ENCODE measurements at places on chromosomes 4 and X.
A peak's percentile ranks its signal among the peaks of the same experiment; 100 is the strongest.

DNA sequence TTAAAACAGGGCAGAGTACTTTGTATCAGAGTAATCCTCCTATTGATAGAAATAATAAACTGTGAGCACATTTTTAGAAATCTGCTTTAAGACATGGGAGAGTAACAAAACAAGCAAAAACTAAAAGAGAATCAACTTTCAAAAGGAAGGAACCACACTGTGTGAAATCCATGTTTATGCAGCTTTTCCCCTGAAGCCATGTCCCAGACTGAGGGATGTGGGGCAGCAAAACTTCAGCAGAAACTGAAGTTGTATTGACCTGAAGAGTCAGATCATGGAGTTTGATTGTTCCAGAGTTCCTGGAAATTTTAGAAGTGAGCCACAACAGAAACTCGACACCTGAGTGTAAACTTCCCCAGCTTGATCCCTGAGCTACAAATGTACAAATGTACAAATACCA, 53.2 kb downstream of the COMMD8 start:
- no peak overlapping the region for H3K4me3 ChIP-seq
- no peaks in the 10 kb centered on the region for H3K36me3 ChIP-seq
- DNase-seq: no peak
- H3K27ac ChIP-seq: no peak overlapping the region
- peaks cover 16% of the 10 kb centered on the region for H3K4me1 ChIP-seq
- no peaks in the 10 kb centered on the region for H3K27me3 ChIP-seq

GRCh38 chr4:108742451-108743420, 20.1 kb downstream of the ETNPPL start:
- no peaks in the 10 kb centered on the region for H3K27me3 ChIP-seq
- H3K4me1 ChIP-seq: no peaks in the 10 kb centered on the region
- H3K27ac ChIP-seq: no peak overlapping the region
- H3K4me3 ChIP-seq: no peak overlapping the region

GRCh38 chr4:110514889-110515479, 39.0 kb downstream of the ENPEP start:
- H3K36me3 ChIP-seq: no peaks in the 10 kb centered on the region
- no peak overlapping the region for H3K4me3 ChIP-seq
- H3K4me1 ChIP-seq: no peaks in the 10 kb centered on the region
- peak; percentile 69 for DNase-seq

- H3K27ac ChIP-seq: no peak within 1 kb of the TSS
- H3K36me3 ChIP-seq: no peaks in the 10 kb centered on the region
- H3K4me1 ChIP-seq: peaks cover 4% of the 10 kb centered on the region
- H3K4me3 ChIP-seq: peak within 1 kb of the TSS; percentile 87
- peak; percentile 69 for DNase-seq
Observed at GRCh38 chr4:147480891-147481576, at the start of gene EDNRA. Gene EDNRA (plus strand): TSS chr4:147481097. CDS start chr4:147485682, 4,585 bp downstream.

GRCh38 chrX:22037911-22038537, 5.9 kb downstream of the PHEX start:
- H3K4me3 ChIP-seq: no peak overlapping the region
- H3K27me3 ChIP-seq: no peaks in the 10 kb centered on the region
- peaks cover 13% of the 10 kb centered on the region for H3K4me1 ChIP-seq
- DNase-seq: no peak
- H3K36me3 ChIP-seq: no peaks in the 10 kb centered on the region

GRCh38 chr4:25310803-25311166, 1.8 kb upstream of the ZCCHC4 start:
- H3K4me1 ChIP-seq: no peaks in the 10 kb centered on the region
- no peaks in the 10 kb centered on the region for H3K27me3 ChIP-seq
- H3K36me3 ChIP-seq: no peaks in the 10 kb centered on the region
- DNase-seq: no peak

DNA sequence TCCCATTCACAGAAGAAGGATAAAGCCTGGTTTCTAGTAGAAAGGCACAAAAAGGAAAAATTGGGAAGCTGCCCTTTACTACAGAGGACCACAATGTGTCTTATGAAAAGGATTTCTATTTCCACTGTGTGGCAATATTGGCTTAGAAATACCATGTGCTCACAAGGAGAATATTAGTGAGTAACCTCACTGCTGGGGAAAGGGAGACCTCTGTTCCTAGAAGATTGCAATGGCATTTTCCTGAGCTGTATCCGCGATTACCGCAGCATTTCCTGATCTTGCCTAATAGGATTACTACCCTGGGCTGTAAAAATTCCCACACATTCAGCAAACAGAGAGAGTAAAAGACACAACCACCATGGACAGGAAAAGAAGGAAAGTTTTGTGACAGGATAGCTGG, 308.8 kb upstream of the TECRL start:
- H3K36me3 ChIP-seq: 0 out of 2 replicates have a peak, but pooled peaks cover 4% of the 10 kb centered on the region
- no peak overlapping the region for H3K27ac ChIP-seq
- DNase-seq: peak; percentile 45
- no peak overlapping the region for H3K4me3 ChIP-seq
- peaks cover 9% of the 10 kb centered on the region for H3K4me1 ChIP-seq
- H3K27me3 ChIP-seq: no peaks in the 10 kb centered on the region

DNA sequence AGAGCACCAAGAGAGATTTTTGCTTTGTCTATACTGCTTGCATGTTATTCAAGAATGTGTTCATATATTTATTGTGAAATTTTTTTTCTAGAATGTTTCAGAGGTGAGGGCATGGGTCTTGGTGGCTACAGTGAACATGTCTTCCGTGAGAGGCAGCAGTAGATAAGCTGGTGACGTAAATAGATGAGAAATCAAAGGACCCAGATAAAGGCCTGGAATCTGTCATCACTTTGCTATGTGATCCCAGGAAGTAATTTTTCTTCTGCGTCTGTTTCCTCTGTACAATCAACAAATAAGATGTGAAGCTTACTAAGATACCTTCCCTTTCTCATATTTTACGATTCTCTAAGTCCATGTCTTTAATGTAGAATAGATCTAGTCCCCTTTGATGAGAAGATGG, 129.1 kb downstream of the COL4A6 start:
- no peak overlapping the region for H3K27ac ChIP-seq
- H3K36me3 ChIP-seq: no peaks in the 10 kb centered on the region
- H3K27me3 ChIP-seq: no peaks in the 10 kb centered on the region
- H3K4me1 ChIP-seq: no peaks in the 10 kb centered on the region

DNA sequence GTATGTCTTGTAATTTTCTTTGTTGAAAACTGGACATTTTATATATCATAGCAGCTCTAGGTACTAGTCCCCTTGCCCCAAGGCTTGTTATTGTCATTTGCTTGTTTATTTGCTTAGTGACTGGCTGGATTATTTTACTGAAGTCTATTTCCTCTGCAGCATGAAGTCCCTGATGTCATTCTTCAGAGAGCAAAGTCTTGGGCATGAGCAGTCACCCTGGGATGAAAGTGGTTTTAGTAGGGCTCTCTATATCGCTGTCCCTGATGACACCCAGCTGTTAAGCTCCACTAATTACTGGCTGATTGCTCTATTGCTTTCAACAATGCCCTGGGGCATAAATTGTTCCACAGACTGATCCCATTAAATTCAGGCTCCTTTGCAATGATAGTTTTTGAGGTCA, 113.5 kb upstream of the USP9X start:
- no peak for DNase-seq
- H3K27ac ChIP-seq: no peak overlapping the region
- no peak overlapping the region for H3K4me3 ChIP-seq
- no peaks in the 10 kb centered on the region for H3K4me1 ChIP-seq
- no peaks in the 10 kb centered on the region for H3K27me3 ChIP-seq

DNA sequence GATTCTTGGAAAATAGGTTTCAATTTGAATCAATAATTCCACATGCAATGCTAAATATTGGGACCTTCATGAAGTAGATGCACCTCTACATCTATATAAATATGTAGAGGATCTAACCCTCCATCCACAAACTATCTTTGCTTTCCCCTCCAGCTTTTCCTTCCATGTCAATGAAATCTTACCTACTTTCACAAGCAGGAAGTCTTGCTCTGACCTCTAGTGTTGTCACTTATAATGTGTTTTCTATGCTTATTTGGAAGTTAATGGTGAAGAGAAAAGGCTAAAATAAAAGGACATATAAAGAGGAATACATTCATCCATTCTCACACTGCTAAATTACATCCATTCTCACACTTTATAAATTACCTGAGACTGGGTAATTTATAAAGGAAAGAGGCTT, 472.7 kb upstream of the DIAPH2 start:
- no peaks in the 10 kb centered on the region for H3K36me3 ChIP-seq
- no peak for DNase-seq
- no peaks in the 10 kb centered on the region for H3K4me1 ChIP-seq
- H3K4me3 ChIP-seq: no peak overlapping the region
- no peak overlapping the region for H3K27ac ChIP-seq
- no peaks in the 10 kb centered on the region for H3K27me3 ChIP-seq

DNA sequence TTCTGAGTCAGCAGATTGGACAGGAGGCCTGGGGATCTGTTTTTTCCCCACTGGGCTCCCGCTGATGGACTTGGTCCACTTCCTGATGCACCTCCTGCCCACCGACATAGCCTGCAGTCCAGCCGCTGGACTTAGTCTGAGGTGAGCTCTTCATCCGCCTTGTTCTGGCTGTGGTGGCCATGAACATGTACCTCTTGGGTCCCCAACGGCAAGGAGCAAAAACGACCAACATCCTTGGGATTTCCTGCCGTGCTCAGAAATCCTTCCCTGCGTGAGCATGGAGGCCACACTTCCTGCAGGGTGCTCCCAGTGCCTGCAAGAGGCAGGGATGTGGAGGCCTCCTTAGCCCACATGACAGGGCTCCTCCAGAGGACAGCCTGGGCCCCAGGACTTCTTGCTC, 76.8 kb downstream of the CRMP1 start:
- peaks cover 7% of the 10 kb centered on the region for H3K36me3 ChIP-seq
- DNase-seq: no peak
- 0 out of 2 replicates have a peak, but pooled peaks cover 3% of the 10 kb centered on the region for H3K4me1 ChIP-seq
- no peaks in the 10 kb centered on the region for H3K27me3 ChIP-seq
- no peak overlapping the region for H3K4me3 ChIP-seq
- H3K27ac ChIP-seq: no peak overlapping the region

DNA sequence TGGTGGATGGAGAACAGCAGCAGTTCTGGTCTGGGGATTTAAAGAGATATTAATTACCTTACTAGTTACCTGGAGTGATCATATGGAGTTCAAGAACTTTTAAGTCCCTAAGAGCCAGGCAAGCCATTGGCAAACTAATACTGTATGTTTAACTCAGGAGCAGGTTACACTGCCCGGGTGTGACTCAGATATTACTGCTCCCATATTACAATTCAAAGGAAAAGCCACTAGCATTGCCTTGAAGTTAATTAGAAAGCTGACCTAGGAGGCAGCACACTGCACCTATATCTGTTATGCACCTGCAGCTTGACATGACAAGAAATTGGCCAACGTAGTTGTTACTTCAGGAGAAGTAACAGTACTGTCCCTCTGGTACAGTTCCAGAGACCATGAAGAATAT, 47.2 kb downstream of the GRK4 start:
- no peak overlapping the region for H3K27ac ChIP-seq
- H3K36me3 ChIP-seq: no peaks in the 10 kb centered on the region
- H3K4me1 ChIP-seq: no peaks in the 10 kb centered on the region
- DNase-seq: no peak
- H3K4me3 ChIP-seq: no peak overlapping the region

DNA sequence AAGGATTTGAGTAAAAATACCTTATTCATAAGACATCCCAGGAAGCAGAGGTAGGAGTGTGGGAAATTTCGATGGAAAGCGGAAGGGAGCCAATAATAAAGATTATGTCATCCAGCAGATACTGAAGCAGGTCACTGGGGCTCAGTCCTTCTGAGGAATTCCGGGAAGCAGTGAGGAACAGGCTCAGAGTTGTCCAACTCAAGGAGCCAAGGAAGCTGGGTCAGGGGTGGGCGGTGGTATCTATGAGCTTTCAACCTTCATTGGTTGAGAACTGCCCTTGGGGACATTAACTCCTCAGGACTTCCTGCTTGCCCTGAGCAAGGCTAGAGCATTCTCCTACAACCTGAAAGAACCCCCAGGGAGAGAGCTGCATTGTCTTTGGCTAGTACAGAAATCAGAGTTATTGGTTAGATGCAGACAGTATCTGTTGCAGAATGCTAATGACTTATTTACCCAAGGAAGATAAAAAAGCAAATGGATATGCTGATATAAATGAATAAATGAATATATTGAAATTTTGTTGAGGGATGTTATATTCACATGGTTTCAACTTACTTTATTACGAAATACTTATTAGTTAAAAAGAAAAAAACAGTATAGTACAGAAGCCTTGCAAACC, 68.2 kb downstream of the DMP1 start:
- H3K4me3 ChIP-seq: no peak overlapping the region
- H3K27ac ChIP-seq: no peak overlapping the region
- H3K4me1 ChIP-seq: no peaks in the 10 kb centered on the region

- no peaks in the 10 kb centered on the region for H3K36me3 ChIP-seq
- H3K4me3 ChIP-seq: no peak overlapping the region
- no peak for DNase-seq
- no peak overlapping the region for H3K27ac ChIP-seq
- H3K27me3 ChIP-seq: no peaks in the 10 kb centered on the region
Observed at GRCh38 chrX:118862979-118863378, 39.4 kb downstream of the ZCCHC12 start.

DNA sequence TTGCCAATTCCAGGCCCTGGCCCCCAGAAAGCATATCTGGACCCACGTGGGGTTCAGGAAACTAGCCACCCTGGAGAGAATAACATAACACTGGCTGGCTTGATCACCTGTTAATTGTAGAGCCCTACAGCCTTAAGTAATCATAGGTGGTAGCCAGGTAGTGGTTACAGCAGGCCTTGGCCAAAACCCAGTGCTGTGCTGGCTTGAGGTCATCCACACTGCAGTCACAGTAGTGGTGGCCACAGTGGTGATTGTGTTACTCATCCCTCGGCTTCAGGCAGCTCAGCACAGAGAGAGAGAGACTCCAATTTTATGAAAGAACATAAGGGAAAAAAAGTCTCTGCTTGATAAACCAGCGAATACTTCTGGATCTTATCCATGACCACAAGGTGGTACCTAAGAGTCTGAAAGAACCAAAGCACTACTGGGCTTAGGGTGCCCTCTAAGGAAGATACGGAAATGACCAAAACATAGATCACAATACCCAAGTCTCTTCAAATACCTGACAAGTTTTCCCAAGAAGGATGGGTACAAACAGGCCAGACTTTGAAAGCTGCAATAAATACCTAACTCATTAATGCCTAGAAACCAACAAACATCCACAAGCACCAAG, 46.6 kb upstream of the CDX4 start:
- no peaks in the 10 kb centered on the region for H3K36me3 ChIP-seq
- H3K4me3 ChIP-seq: no peak overlapping the region
- DNase-seq: peak; percentile 4
- no peaks in the 10 kb centered on the region for H3K27me3 ChIP-seq
- H3K27ac ChIP-seq: no peak overlapping the region
